ENCODE measurements at places on chromosomes 3 and 15.

- DNase-seq = no peak
Observed at GRCh38 chr15:58526647-58527192, 94.9 kb downstream of the LIPC start.

GRCh38 chr15:67997996-67998395, 56.1 kb upstream of the PIAS1 start:
- DNase-seq = no peak

GRCh38 chr3:140955645-140956044, 14.0 kb downstream of the SLC25A36 start:
- no peak for DNase-seq

GRCh38 chr3:150059241-150059640, 88.5 kb upstream of the PFN2 start:
- no peak for DNase-seq

DNA sequence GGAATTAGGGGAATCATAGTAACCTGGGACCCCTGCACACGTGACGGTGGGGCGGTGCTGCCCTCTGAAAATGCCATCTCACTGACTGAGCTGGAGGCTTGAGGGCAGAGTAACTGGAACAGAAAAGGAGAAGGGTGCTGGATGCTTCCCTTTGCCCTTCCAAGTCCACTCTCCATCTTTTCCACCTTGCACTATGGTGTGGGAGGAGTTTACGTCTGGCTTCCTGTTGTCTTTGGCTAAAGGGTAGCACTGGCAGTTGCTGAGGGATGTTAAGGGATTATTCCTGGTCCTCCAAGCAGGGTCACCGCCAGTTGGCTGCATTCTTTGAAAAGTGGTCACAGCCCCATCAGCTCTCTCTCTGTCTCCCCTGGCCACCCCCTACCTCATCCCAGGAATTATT, 129.4 kb upstream of the SNTN start:
- no peak for DNase-seq

GRCh38 chr3:159250961-159251360, 449.1 kb downstream of the MFSD1 start:
- DNase-seq = no peak

DNA sequence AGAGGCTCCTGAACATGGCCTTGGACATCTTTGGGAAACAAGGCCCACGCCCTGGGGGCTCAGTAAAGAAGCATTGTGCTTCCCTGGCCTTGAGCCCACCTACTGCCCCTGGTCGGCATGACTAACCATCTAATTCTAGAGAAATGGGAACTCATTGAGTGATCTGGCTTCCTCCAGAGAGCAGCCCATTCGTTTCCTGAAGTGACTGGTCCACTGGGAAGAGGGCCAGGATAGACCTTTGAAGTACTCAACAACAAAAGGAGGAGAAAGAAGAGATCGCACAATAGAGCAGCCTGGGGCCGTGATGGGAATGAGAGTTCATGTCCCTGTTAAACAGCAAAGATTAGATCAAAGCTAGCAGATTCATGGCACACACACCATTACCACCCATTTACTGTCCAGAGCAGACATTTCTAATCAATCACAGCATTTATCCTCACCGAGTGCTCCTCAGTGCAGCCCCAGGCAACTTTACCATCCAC, 514.4 kb upstream of the PROK2 start:
- no peak for DNase-seq

GRCh38 chr3:124266487-124266886, 274.6 kb upstream of the ROPN1 start:
- DNase-seq = no peak

DNA sequence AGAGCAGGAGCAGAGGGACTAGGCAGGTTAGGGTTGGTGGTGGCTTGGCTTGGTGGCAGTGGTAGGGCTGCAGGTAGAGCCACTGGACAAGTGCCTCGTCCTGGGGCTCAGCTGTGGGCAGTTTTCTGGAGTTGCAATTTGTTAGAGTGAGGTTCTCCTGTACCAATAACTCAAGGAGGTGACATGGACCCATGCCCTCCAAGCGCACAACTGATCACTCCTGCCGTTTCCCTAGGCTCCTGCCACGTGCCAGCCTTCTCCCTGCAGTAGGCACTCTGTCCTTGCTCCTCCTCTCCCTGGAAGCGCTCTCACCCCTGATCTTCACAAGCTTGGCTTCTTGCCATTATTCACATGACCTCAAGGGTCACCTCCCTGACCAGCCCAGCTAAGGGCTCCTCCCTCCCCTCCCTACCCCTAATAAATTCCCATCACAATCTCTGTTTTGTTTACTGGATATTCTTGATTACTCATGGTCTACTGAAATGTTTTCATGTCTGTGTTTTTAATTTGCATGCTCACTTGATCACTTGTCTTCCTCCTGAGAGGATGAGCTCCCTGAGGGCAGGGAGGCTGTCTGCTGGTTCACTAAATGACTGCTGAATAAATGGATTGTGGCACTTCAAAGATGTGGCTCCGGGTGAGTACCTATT, 3.3 kb downstream of the WNT7A start:
- no peak for DNase-seq

DNA sequence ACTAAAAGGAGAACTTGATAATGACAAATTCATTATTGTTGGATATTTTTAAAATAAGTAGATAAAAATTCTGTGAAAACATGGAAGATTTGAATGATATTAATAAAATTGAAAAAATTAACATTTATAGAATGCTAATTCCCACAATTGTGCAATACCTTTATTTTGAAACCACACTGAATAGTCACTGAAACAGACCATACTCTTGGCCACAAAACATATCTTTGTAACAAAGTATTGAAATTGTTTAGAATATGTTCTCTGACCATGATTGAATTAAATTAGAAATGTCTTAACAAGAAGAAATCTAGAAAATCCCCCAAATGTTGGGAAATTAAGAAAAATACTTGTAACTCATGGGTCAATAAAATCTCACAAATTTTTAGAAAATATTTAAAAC, 49.2 kb downstream of the ARHGAP11B start:
- no peak for DNase-seq

DNA sequence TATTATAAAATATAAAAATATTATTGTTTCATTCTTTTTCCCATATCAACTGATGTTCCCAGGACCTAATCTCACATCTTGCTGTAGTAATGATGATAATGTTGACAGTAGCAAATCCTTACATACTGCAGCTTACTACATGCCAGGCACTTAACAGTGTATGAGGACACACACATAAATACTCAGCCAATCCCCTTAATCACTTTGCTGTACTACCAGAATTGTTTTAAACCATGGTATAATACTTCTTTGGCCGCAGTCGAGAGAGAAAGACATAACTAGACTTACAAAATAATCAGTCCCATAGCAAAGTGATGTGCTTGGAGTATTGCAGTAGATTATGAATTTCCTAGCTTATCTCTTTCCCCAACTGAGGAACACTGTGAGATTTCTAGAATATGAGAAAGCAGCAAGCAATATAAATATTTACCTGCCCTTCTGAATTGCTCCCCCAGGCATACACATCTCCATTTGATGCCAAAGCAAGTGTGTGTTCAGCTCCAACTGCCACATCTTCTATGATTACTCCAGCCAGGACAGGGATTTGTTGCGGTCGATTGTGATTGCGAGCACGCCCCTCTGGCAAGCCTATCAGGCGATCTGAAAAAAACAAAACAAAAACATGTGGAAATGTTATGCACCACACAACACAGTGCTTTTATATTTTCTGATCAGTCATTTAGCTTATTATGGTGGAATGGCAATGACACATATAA, 33.0 kb downstream of the FBXL22 start:
- DNase-seq = no peak

GRCh38 chr3:150922611-150923010, 17.4 kb upstream of the MINDY4B start:
- no peak for DNase-seq

- no peak for DNase-seq
Observed at GRCh38 chr3:174462916-174463315, 396.2 kb upstream of the NAALADL2 start.

DNA sequence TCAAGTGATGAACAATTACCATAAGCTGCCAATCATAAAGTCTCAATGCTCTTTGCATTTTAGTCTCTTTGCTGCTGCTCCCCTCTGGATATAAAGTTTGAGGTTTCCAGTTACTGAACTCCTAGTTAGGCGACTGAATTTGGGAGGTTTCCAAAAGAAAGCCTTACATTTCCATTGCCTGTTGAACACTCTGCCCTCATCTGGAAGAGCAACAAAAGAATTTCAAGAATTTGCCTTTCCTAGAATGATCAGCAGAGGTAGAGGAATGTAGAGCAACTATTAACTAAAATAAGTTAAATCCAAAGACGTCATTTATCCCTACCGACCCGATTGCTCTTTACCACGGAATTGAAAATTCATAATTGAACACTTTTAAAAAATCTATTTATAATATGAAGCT, 53.4 kb upstream of the PRICKLE2 start:
- DNase-seq = no peak

DNA sequence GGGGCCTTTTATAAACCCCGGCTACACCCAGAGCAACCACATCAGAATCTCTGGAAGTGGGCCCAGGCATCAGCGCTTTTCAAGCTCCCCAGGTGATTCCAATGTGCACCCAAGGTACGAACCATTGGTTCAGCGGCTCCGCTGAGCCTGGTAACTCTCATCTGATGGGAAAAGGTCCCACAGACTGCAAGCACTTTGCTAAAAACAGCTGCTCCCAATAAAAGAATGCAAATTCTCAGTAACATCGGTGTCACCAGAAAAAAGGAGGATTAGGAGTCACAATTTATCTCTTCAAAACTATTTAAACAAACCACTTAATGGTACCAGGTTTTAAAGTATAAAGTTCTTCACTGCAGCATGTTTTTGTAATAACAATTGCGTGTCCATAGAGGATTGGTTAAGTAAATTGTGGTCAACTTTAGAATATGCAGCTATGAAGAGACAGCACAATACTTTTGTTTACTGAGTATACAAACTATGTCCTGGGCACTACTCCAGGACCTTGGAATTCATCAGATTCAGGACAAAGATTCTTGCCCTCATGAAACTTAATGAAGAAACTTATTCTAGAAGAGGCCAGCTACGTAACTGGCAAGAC, 660.7 kb upstream of the ADAMTS9 start:
- DNase-seq = no peak

DNA sequence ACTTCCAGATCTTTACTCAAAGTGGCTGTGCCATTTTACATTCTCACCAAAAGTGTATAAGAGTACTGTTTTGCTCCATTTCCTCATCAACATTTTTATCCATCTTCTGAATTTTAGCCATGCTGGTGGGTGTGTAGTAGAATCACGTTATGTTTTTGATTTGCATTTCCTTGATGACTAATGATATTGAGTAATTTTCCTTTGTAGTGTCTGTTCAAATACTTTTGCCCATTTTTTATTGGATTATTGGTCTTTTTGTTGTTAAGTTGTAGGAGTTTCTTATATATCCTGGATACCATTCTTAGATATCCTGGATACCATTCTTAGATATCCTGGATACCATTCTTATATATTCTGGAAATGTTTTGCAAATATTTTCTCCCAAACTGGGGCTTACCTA, 344.9 kb downstream of the LRRC3B start:
- no peak for DNase-seq

DNA sequence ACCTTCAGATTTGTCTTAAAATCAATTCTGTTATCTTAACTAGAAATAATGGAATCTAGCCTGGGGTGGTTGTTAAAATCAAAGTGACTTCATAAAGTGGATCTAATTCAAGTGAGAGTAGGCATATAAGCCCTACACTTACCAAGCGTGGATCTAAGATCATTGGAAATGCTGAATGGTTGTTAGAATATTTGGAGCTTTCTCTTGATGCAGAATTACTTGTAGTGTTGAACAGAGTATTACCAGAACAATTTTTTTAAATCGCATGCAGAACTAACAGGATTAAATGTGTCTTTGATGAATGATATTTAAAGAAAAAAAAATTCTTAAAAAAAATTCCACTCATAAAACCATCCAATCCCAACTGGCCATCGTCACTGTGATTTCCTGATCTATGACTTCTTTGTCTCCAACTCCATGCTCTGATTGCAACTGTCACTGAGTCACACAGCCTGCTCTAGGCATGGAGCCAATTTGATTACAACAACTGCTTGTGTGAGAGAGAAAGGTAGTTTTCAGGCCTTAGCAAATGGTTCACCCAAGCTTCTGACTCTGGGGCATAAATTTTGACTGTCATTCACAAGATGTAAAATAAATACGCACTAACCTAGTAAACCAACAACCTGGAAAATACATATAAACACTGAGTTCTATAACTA, 25.9 kb upstream of the SPRED1 start:
- DNase-seq = no peak

DNA sequence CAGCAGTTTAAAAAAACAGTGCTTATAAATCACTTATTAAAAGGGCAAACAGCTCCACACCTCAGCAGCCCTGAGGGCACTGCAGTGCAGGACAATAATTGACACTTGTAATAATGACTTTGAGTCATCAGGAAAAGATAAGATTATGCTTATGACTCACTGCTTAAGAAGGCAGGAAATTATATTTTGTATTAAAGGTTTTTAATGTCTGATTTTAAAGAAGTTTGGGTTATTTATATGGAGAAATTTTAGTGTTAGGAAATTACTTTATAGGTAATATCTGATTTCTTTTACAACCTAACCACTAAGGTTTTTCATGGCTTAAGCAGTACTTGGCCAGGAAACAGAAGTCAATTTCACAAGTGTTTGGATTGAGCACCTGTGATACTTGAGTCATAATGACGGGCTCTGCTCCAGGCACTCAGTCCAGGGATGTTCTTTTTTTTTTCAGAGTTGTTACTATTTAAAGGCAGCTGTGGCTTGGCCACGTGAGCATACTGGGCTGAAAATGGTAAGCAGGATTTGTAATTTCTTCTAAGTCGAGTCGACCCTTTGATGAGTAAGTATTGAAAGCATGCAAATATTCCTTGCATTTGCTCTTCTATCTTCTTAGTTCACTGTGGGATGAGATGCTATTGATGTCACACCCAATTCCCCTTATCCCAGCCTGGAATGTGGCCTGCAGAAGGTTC, 21.6 kb upstream of the SLC6A20 start:
- no peak for DNase-seq

All from activated CD4-positive, alpha-beta T cell treated with anti-CD3 and anti-CD28 coated beads for 48 hours (primary cell).